ENCODE measurements at places on chromosomes 6 and 20.
A peak's percentile ranks its signal among the peaks of the same experiment; 100 is the strongest.

- no peaks in the 10 kb centered on the region for H3K27me3 ChIP-seq
- no peaks in the 10 kb centered on the region for H3K36me3 ChIP-seq
- no peak for DNase-seq
- H3K27ac ChIP-seq = peak overlapping the region; percentile 61
Measured at GRCh38 chr20:50517817-50518154, 7.6 kb downstream of the PTPN1 start.

DNA sequence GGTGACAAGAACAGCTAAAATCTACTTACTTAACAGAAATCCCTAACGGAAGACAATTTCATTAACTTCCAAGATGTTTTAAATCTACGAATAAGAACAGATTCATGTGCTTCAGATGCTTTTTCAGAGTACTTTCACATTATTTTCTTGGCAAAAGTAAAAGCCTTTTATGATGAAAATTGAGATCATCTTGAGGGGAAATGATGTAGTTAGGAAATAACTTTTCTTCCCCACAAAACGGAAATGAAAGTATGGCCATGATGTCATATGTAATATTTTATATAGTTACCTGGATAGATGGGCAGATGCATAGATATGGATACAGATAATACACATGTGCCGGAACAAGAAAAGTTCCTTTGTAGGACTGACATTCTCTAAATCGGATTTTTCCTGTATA, 32.8 kb downstream of the SASH1 start:
- no peaks in the 10 kb centered on the region for H3K27me3 ChIP-seq
- no peaks in the 10 kb centered on the region for H3K4me1 ChIP-seq
- no peak overlapping the region for H3K4me3 ChIP-seq
- no peaks in the 10 kb centered on the region for H3K36me3 ChIP-seq
- no peak overlapping the region for H3K27ac ChIP-seq

DNA sequence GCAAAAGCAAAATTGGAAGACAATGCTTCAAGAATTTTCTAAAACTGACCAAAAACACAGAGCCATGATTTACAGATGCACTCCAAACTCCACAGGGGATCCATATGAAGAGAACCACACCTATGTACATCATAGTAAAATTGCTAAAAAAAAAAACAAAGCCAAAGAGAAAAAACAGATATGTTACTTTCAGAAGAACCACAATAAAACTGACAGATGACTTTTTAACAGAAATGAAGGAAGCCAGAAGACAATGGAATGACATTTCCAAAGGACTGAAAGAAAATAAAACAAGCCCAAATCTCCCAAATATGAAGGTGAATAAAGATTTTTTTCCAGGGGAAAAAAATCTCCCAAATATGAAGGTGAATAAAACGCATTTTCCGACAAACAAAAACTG, 17.5 kb downstream of the TRERF1 start:
- H3K4me3 ChIP-seq = no peak overlapping the region
- H3K27me3 ChIP-seq = no peaks in the 10 kb centered on the region
- H3K36me3 ChIP-seq = no peaks in the 10 kb centered on the region
- no peaks in the 10 kb centered on the region for H3K4me1 ChIP-seq

- no peaks in the 10 kb centered on the region for H3K4me1 ChIP-seq
- no peak overlapping the region for H3K27ac ChIP-seq
- H3K27me3 ChIP-seq = no peaks in the 10 kb centered on the region
- H3K36me3 ChIP-seq = no peaks in the 10 kb centered on the region
Measured at GRCh38 chr6:20709451-20709850, 175.2 kb downstream of the CDKAL1 start.

GRCh38 chr6:125228981-125229479, 72.7 kb downstream of the HDDC2 start:
- H3K27ac ChIP-seq = no peak overlapping the region
- H3K36me3 ChIP-seq = no peaks in the 10 kb centered on the region
- no peak for DNase-seq
- H3K27me3 ChIP-seq = no peaks in the 10 kb centered on the region
- no peak overlapping the region for H3K4me3 ChIP-seq

DNA sequence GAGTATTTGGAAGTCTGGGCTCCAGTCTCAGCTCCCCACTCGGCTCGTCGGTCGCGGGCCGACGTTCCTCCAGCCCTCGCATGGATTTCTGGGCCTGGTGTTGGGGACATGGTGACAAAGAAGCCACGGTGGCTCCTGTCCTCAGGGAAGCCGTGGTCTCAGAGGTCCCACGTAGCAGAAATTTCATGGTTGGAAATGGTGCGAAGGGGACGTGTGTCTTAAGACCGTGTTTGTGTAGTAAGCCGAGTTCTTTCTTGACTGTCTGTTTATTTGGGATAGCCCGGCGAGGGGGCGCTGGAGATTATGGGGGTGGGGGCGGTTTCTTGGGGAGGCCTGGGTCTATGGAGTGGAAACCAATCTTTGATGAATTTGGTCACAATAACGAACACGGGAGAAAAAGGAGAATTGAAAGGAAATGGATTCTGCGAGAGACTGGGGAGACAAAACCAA, 23.5 kb upstream of the MAP3K7 start:
- peaks cover 6% of the 10 kb centered on the region for H3K4me1 ChIP-seq
- peak overlapping the region; percentile 44 for H3K4me3 ChIP-seq
- peaks cover 68% of the 10 kb centered on the region for H3K27me3 ChIP-seq
- no peaks in the 10 kb centered on the region for H3K36me3 ChIP-seq
- no peak for DNase-seq
- H3K27ac ChIP-seq = peak overlapping the region; percentile 90

DNA sequence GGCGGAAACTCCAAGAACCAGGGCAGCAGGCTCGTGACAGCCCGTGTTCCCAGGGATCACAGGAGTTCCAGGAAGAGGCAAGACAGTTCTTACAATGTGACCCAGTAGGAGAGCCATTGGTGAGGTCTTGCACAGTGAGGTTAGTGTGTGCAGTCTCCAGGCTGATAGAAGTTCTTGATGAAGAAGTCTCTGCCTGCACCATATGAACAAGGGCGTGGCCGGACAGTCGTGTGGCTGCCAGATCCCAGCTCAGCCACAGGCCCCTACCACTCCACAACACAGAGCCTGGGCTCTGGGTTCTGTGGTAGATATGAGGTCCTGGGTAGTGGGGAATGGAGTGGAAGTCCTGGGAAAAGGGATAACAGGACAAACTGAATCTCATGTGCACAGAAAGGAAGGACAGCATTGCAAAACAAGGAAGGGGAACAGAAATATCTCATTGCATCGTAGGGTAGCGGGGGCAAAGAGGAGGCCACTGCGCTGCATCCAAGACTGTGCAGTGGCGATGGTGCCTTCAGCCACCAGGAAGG, 65.2 kb downstream of the STX11 start:
- peak overlapping the region; percentile 49 for H3K4me3 ChIP-seq
- DNase-seq = peak; percentile 32
- H3K27me3 ChIP-seq = no peaks in the 10 kb centered on the region
- H3K4me1 ChIP-seq = peaks cover 9% of the 10 kb centered on the region
- H3K27ac ChIP-seq = peak overlapping the region; percentile 94

DNA sequence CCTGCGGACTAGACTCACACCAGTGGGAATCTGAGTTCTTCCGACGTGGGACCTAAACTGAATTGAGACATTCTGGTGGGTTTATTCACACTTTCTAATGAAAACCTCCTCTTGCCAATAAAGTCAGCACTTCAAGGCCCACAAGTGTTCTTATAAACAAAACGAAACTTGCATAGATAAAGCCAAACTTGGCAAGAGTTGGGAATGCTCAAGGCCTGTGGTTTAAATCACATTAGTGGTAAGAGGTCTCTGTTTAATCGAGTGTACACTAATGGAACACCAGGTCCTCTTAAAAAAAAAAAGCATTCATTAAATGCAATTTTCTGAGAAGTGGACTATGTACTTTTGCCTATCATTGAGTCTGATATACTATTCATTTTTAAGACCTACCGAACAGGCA, 143.3 kb downstream of the SMOC2 start:
- DNase-seq = no peak
- no peak overlapping the region for H3K4me3 ChIP-seq
- H3K27me3 ChIP-seq = peaks cover 3% of the 10 kb centered on the region
- H3K27ac ChIP-seq = no peak overlapping the region
- H3K4me1 ChIP-seq = peaks cover 2% of the 10 kb centered on the region
- no peaks in the 10 kb centered on the region for H3K36me3 ChIP-seq

DNA sequence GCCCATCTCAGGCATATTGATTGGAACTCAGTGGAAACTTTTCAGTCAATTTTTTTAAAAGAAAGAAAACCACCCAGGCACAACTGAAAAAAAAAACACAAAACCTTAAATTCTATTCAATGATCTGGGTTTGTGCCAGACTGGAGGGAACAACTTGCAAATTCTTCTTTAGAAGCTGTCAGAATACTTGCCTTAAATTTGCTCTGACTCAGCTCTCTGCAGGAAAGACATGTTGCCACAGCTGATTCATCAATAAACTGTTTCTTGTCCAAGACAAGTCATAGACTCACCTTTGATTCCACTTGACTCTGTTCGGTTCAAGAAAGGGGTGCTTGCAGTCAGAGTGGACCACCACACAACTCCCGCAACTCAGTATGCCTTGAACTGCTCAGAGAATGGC, 117.8 kb upstream of the F13A1 start:
- H3K4me1 ChIP-seq = no peaks in the 10 kb centered on the region
- DNase-seq = no peak
- H3K36me3 ChIP-seq = no peaks in the 10 kb centered on the region
- H3K4me3 ChIP-seq = no peak overlapping the region
- no peak overlapping the region for H3K27ac ChIP-seq

DNA sequence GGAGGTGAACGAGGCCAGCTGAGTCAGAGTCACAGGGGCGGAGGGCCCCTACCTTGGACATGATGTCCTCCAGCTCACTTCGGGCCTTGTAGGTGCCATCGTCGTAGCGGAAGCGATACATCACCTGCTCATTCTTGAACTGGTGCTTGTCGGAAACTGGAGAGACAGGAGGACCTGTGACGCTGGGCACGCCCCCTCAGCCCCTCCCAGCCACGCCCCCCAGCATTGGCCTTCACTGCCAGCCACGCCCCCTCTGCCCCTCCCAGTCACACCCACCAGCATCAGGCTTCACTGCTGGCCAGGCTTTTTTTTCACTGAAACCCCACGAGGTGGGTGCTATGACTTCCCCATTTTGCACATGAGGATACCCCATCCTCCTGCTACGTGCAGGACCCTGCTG, 148.2 kb downstream of the PREX1 start:
- DNase-seq = peak; percentile 46
- no peak overlapping the region for H3K4me3 ChIP-seq

DNA sequence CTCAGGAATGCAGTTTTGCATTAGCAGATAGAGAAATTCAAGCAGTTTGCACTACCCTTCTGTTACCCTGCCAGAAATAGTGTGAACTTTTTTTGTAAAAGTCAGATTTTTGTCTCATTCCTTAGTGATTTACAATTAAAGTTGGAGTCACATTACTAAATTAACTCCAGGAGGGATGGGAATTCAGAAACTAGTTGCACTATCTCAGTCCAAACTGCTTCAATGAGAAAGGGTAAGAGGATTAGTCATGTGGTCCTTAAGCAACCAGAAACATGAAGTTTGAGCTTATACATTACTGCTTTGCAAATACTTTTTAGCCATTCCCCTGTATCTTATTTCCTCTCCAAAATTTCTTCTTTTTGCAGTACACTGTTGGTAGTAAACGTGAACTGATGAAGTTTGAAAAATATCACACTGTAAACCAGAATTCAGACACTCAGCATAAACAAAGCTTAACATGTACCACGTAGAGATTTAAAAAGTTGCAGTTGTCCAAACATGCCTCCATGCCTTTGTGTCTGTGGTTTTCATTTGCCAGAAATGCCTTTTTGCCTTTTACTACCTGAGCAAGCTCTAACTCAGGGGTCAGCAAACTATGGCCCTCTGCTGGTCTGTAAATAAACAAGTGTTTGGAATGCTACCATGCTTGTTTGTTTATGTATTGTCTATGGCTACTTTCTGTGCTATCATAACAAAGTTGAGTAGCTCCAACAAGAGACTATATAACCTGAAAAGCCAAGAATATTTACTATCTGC, 49.7 kb downstream of the TP53INP2 start:
- no peaks in the 10 kb centered on the region for H3K36me3 ChIP-seq
- H3K27ac ChIP-seq = no peak overlapping the region

GRCh38 chr20:44734938-44735337, 10.7 kb upstream of the KCNK15 start:
- no peak overlapping the region for H3K4me3 ChIP-seq
- H3K36me3 ChIP-seq = no peaks in the 10 kb centered on the region
- no peak overlapping the region for H3K27ac ChIP-seq

- H3K36me3 ChIP-seq = no peaks in the 10 kb centered on the region
- no peak overlapping the region for H3K27ac ChIP-seq
- no peaks in the 10 kb centered on the region for H3K27me3 ChIP-seq
- no peak for DNase-seq
Measured at GRCh38 chr6:79196912-79197311, 37.6 kb downstream of the HMGN3 start.

DNA sequence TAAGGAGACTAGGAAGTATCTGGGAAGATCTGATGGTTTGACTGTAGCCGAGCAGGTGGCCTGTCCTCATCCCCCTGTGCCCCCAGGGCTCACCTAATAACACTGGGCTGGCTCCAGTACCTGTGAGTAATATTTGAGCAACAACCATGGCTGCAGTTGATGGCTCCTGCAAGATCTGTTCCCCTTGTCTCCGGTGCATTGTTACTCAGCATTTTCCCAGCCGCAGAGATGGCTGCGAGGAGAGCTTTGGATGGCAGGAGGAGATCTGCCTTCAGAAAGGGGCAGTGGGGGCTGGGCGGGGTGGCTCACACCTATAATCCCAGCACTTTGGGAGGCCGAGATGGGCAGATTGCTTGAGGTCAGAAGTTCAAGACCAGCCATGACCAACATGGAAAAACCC, 39.3 kb downstream of the PTK7 start:
- H3K27ac ChIP-seq = peak overlapping the region; percentile 88
- no peak overlapping the region for H3K4me3 ChIP-seq
- H3K4me1 ChIP-seq = peaks cover 42% of the 10 kb centered on the region
- no peaks in the 10 kb centered on the region for H3K27me3 ChIP-seq
- no peaks in the 10 kb centered on the region for H3K36me3 ChIP-seq
- no peak for DNase-seq

Measured in hepatocyte (in vitro differentiated cells).